ENCODE measurements at places on chromosomes 2 and 18.
A peak's percentile ranks its signal among the peaks of the same experiment; 100 is the strongest.

- no peak for DNase-seq
Observed at GRCh38 chr2:170823088-170823897, 6.6 kb downstream of the GAD1 start.

- peak; percentile 21 for DNase-seq
Observed at GRCh38 chr2:55232863-55233657, 572 bp downstream of the RPS27A start.

DNA sequence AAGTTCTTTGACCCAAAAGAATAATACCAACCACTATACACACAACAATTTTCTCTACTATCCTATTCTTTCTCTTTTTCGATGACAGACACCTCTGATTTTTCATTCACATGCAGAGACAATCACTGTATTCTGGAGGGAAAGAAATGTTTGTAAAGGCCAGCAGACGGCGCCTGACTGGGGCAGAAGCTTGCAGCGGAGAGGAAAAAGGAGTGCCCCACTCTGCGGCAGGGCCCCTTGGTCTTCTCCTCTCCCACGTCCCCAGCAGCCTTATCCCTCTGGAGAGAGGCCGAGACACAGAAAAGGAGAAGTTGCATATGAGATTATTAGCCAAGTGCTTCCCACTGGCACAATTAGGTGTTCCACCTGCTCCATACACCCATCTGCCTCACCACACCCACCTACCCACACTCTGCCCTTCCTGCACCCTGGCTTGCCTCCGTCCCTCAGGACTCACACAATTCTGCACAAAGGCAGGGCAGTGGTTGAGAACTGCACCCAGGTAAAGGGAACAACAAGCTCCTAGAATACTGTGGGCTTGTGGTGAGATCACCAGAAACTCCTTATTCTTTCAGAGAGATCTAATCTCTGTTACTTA is 687.3 kb downstream of the NRXN1 start:
- no peak for DNase-seq

- DNase-seq, result no peak
Observed at GRCh38 chr18:44741085-44741484, 60.4 kb downstream of the SETBP1 start.

DNA sequence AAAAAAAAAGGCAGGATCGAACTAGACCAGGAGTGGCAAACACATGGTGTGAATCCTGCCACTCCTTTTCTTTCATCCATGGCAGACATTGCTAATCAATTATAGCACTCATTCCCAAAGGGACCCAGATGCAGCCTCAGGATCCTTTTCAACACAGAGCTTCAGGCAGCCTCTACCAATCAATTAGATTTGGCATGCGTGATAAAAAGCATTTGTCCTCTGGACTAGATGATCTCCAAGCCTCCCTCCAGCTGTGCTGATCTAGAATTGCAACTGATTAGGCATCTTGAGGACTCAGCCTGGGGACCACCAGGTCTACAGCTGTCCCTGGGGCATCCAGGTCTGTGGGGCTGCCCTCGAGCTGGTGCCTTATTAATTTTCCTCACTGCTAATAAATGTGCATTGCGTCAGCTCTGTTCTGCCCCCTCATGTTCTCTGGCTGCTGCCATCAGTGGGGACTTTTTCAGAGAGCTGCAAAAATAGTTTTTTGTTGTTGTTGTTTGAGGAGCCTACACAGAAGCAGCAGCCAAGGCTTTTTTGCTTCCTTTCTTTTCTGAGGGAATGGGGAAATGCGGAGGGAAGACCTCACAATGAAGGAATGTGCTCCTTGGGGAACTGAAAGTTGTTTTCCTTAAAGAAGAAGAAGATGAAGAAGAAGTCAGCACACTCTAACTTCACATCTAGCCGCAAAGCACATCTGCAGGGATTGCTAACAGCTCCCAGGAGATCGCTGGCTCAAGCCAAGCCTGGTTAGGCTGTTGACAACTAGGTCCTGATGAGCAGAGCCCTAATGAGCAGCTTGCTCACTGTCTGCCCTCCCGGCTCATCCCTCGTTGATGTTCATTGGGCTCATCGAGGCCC is 8.8 kb upstream of the ATOH8 start:
- no peak for DNase-seq

DNA sequence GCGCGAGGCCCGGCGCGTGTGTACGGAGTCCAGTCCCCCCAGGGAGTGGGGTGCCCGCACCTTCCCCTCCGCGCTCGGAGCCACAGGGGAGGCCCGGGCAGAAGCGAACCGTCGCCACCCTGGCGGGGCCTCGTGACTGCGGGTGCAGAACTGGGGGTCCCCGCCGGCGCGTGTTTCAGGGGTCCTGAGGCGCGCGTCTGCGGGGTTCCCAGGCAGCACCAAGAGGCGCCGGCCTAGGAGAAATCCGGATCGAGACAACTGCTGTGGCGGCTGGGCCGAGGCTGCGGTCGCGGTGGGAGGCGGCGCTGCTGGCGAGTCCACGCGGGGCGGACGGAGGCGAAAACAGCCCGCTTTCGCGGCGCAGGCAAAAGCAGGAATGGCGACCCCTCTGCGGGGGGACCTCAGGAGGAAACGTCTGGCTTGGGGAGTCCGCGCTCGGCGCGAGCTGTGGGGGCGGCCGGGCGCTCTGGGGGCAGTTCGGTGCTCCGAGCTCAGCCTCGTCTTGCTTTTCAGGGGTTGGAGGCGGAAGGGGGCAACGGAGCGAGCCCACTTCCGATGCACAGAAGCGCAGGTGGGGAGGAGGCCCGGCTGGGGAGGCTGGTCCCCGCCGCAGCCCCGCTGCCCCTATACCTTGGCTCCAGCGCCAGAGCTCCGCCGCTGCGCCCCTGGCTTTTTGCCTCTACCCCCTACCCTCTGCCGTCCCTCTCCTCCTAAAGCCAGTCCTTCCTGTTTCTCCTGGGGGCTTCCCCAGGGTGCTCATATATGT is 81.5 kb upstream of the LDLRAD4 start:
- DNase-seq, result no peak

- no peak for DNase-seq
Observed at GRCh38 chr2:233979748-233980147, 62.6 kb downstream of the TRPM8 start.

DNA sequence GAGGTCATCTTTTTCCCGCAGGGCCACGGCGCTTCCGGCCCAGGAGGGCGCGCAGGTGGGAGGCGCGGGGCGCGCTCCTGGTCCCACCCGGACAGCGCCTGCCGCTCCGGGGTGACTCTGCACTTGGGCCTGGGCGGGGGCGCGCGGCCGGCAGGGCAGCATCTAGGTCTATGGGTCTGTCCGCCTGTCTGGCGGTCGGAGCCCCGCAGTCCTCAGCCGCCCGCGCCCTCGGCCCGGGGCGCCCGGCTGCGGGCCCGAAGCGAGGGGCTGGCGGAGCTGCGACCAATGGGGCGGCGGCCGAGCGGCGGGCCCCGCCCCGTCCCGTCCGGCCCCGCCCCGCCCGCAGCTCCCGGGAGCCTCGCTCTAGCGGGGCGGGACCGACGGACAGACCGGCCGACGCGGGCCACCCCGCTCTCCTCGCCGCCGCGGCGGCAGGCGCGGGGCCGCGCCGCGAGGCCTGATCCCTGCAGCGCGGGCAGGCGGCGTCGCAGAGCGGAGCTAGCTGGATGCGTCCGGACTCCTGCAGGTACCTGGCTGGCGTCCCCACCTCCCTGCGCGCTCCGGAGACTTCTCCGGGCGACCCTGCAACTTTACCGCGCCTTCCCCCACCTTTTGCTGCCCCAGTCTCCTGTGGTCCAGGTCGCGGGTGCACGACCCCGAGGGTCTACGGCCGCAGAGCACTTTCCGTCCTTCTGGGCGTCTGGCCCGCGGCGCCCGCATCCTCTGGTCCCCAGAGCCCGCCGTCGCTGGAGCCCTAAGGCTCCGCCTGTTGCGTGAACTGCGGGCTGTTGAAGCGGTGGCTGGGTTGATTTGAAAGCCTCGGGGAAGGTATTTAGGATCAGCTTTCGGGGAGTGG is at the start of gene KCNS3:
TSS of gene KCNS3 (plus strand) at position 387 of the 856 bp plus-strand sequence. CDS start 52,342 bp downstream, outside the sequence.
- DNase-seq, result no peak

GRCh38 chr18:59658941-59659340 is 38.3 kb downstream of the CCBE1 start:
- DNase-seq, result no peak

DNA sequence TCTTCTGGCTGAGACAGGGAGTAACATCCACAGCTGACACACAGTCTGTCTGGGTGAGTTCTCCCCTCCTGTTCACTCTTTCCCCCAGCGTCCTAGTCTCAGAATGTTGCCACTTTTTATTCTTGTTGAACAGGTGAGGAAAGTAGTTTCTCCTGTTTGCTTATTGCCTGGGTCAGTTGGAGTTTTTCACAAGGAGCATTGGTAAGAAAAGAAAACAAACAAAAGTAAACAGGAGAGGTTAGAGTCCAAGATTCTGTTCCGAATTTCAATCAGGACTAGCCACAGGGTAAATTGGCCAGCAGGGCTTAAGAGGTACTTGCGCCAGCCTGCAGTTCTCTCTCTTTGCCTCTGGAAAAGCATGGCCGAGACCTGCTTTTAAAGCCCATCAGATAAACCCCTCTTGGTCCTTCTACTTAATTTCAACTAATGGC is 255.0 kb upstream of the EPAS1 start:
- no peak for DNase-seq

GRCh38 chr2:98561902-98562695 is 46.2 kb downstream of the COA5 start:
- no peak for DNase-seq

GRCh38 chr2:71494091-71494490 is 40.7 kb downstream of the DYSF start:
- DNase-seq, result no peak

DNA sequence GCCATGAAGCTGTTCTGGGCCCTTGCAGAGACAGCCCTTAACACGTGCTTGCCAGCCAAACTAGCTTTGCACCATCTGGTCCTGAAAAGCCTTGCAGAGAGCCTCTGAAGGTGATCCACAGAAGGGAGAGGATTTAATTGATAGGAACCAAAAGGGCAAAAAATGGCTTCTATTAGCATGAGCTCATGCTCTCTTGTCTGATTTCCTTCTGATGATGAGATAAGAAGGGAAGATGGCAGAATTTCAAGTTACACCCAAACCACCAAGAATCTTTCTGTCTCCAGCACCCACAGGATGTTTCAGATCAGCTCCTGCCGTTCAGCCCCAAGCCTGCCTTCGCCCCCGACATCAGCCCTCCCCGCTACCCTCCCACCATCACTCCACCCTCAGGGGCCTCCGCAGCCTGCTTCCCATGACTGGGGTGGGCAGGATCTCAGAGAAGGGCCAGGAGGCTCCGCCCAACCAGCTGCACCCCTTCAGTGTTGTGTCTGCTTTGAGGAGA is 23.4 kb upstream of the GLI2 start:
- DNase-seq, result no peak

GRCh38 chr2:239115616-239116015 is 267.7 kb downstream of the TWIST2 start:
- no peak for DNase-seq

- no peak for DNase-seq
Observed at GRCh38 chr2:20429528-20429927, 17.3 kb upstream of the RHOB start.

GRCh38 chr18:36128530-36128870 is 640 bp downstream of the SLC39A6 start:
- no peak for DNase-seq

DNA sequence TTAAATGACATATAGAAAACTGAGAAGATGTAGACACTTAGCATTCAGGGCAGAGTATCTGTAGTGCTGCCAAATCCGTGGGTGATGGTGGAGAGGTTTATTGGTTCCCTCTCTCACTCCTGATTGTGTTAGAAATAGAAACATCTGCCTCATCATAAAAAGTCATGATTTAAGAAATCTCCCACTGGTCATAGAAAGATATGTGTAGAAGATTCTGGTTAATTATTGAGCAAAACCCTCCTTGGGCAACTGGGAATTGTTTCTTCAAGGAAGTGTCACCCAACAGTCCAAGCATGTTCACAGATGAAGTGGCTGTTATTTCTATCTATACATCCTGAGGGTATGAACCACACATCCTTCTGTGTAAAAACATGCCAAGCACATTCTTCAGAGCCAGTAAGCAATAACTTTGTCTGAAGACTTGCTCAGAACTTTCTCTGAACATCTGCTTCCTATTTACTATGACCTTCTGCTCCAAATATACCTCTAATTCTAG is 33.6 kb upstream of the CHRNA1 start:
- DNase-seq, result no peak

DNA sequence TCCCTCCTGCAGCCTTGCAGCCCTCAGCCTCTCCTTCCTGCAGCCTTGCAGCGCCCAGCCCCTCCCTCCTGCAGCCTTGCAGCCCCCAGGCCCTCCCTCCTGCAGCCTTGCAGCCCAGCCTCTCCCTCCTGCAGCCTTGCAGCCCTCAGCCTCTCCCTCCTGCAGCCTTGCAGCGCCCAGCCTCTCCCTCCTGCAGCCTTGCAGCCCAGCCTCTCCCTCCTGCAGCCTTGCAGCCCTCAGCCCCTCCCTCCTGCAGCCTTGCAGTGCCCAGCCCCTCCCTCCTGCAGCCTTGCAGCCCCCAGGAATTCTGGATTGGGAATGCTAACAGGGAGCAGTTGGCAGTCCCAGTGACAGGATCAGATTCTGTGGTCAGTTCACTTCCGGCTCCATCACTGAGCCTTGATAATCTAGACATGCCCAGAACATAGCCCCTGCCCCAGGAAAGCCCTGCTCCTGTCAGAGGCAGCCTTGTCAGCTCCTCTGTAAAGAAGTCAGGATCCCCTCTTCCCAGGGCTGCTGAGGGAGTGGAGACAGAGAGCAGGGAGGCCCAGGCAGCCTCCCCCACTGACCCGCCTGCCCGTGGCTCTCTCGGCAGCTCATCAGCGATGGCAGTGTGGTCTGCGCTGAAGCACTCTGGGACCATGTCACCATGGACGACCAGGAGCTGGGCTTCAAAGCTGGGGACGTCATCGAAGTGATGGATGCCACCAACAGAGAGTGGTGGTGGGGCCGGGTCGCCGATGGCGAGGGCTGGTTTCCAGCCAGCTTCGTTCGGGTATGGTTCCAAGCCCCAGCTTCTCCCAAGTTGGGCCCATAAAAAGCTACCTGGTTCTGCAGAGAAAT is 54.8 kb downstream of the FAM168B start:
- DNase-seq, result no peak

DNA sequence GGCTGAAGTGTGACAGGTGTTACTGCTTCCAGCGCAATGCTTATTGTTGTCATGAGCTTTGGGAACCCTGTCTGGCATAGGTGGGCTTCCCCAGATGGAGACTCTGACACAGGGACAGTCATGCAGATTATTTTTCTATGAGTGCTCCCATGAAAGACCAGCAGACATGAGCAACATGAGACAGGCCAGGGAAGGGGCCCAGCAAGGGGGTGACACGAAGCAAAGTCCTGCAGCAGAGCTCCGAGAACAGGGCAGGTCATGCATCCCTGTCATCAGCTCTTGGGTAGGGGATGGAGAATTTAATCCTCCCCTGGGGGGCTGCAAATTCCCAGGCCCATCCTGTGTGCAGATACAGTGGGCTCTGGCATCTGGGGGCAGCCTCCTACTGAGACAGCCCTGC is 77.4 kb downstream of the CTAGE1 start:
- no peak for DNase-seq

GRCh38 chr2:44529448-44529847 is 167.7 kb downstream of the CAMKMT start:
- DNase-seq, result no peak

DNA sequence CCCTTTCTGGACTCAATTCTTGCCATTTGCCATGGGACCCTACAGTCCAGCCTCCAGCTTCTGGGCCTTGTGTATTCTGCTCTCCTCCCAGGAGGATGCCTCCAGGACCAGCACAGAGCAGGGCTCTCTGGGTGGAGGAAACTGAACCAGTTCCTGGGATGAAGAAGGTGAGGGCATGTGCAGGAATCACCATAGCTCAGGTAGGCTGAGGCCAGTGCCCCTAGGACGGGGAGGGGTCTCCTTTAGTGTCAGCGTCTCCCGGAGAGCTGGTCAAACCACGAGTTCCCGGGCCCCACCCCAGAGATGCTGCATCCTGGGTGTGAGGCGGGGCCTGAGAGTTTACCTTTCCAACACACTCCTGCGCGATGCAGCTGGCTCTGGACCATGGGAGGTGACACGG is 5.8 kb upstream of the PRELID3A start:
- no peak for DNase-seq

GRCh38 chr2:203880557-203881125 is 13.1 kb downstream of the CTLA4 start:
- no peak for DNase-seq
